Activated gamma-delta T cell treated with anti-CD3 and anti-CD28 coated beads, Interleukin-2, amount 50 U/mL, for 16 hours (primary cell): ENCODE measurements at places on chromosomes 5 and 9.

- DNase-seq, result no peak
Measured at GRCh38 chr9:68777070-68777763, 72.2 kb downstream of the PIP5K1B start.

DNA sequence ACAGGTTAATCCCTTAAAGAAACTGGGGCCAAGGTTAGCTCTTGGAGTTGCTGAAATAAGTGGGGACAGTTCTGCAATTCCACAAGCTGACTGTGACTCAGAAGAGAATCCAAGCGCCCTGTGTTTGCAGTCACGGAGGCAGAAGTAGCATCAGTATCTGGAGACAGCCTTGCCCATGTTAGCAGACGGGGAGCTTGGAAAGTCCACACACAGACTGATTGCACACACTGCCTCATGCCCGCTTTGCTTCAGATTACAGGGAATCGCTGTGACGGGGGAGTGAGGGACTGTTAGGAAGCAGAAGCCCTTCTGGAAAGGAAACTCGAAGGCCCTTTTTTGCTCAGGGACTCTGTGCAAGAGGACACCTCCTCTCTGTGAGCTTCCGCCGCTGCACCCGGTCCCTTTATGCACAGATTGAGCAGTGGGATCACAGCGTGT, 30.9 kb upstream of the PPP1R26 start:
- DNase-seq, result no peak

GRCh38 chr9:3842839-3843238, 317.0 kb upstream of the RFX3 start:
- no peak for DNase-seq

- no peak for DNase-seq
Measured at GRCh38 chr5:133773247-133774202, 161.2 kb upstream of the FSTL4 start.

DNA sequence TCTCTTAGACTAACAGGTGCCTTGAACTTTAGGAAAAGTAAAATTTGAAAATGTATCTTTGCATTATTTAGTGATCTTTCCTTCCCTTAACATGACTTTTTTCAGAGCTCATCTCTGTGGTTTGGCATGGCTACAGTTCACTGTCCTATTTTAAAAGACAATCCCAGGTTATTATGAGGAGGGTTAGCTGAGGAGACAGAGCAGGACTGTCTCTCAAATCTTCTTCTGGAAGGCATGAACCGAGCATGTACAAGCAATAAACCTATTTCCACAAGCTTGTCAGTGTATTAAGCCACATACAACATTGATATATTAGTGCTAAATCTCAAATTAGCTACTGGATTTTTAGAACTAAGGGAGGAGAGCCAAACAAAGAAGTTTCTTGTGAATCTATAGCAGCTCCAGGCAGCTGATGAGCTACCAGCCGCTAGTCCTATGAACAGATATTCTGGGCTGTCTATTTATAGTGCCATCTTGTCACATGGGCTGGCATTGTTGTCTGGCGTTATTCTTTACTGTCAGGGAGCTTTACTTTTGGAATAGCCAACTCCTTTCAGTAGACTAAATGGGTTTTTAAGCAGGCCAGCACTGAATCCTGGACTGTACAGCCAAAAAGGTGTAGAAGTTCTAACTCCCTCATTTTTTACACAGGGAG, 171.2 kb upstream of the ACTBL2 start:
- DNase-seq, result no peak

DNA sequence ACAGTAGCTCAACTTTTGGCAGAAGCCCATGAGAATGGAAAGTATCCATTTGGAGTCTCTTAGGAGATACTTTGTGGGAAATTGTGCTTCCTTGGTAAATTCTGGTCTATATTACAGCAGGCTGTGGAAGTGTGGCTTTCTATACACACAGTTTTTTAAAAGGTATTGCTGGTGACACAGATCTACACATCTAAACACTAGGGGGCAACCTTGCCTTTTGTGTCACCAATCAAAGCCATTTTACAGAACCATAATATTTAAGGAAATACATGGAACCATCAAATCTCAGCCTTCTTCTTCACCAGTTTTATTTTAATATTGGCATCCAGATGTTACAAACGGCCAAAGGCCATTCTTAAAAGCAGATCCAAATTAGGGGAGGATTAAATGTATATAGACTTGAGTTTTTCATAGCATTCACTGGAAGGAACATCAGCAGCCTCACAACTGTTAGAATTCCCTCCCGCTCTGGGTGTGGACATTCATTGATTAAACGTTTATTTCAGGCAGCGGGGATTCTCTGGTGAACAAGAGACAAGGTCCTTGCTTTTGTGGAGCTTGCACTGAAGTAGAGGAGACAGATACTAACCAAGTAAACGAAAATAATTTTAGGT, 132.4 kb upstream of the EPB41L4A start:
- no peak for DNase-seq

DNA sequence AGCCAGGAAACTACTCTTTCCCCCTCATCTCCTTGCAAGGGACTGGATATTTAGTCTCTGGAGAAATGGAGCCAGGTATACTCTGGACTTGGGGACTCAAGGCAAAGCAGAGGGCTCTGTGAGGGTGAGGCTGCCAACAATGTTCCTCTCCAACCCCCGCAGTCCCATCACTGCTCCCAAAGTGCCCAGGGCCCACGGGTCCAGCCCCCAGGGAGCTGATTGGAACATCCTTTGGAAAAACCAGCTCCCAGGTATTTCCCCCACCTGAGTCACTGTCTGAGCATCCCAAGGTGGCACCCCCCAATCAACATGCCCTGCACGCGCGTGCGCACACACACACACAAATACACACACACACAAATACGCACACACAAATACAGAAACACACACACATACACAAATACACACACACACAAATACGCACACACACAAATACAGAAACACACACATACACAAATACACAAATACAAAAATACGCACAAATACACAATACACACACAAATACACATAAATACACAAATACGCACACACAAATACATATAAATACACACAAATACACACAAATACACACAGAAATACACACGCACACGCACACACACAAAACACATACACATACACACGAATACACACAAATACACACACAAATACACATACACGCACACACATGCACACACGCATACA, 137.4 kb downstream of the DAB2IP start:
- DNase-seq, result no peak

DNA sequence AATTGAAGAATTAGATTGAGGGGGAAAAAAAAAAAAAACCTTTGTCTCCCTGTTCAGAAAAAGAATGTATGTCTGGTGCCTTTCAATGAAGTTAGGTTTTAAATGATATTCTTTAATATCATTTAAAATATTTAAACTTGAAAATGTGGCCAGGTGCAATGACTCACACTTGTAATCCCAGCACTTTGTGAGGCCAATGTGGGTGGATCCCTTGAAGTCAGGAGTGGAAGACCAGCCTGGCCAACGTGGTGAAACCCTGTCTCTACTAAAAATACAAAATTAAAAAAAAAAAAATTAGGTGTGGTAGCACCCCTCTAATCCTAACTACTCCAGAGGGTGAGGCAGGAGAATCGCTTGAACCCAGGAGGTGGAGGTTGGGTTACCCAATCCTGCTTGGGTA, 111.1 kb upstream of the RASA1 start:
- DNase-seq, result no peak

DNA sequence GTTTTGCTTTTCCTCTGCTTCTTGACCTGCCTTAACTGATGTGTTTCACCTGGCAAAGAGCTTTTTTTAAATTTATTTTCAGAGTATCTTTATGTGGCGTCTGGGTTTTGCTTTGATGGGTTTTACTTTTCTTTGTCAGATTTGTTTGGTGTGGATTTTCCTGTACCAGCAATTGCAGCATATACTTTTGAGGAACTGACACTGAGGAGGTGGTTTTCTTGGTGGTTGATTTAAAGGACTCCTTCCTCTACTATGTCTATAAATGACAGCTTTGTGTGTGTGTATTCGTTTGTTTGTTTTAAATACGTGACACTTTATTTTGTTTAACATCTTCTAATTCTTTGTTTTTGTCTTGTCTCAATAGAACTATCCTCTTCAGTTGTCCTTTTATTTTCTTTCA, 1071.9 kb upstream of the ARRDC3 start:
- no peak for DNase-seq

- no peak for DNase-seq
Measured at GRCh38 chr5:116736671-116737070, 162.0 kb upstream of the SEMA6A start.

DNA sequence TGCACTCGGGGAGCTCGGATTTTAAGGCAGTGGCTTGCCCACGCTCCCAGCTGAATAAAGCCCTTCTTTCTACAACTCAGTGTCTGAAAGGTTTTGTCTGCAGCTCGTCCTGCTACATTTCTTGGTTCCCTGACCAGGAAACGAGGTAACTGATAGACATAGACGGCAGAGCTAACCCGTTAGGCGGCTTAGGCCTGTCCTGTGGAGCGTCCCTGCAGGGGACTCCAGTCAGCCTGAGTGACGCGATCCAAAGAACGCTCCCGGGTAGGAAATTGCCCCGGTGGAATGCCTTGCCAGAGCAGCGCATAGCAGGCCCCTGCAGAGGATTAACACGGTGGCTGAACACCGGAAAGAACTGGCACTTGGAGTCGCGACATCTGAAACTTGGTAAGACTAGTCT, 1.8 kb upstream of the SELENOP start:
- DNase-seq, result no peak

- peak; percentile 7 for DNase-seq
Measured at GRCh38 chr5:59174248-59174844, 591.5 kb downstream of the RAB3C start.

DNA sequence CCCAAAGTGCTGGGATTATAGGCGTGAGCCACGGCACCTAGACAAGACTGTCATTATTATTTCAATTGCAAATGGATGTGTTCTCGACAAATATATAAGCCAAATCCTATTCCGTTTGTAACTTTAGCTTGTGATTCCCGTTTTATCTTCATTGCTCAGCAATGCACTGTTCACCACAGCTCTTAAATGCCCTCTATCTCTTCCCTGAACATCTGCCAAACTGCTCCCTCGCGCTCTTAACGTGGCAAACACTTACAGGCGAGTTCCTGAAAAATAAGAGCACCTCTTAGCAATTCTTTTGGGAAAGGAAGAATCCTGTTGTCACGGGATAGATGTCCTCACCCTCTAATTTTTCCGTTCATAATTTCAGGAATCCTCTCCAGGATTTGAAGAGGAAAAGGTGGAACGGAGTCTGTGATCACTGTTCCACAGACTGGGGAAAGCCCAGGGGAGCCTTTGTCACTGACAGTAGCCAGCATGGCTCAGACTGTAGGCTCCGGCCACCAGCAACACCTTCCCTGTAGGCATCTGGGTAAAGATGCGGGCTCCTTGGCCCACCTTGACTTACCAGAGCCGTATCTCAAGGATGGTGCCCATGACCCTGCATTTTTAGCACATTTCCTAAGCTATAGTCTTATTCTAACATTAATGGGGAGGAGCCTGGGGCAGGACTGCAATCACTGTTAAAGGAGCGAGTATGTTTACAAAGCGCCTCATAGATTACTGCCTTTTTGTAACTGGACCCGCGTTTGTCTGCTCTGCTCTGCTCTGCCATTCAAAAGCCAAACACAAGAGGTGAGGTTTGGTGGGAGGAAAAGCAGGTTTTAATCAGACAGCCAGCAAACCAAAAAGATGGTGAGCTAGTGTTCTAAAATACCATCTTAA, 20.2 kb upstream of the GNPDA1 start:
- DNase-seq, result no peak

- DNase-seq, result no peak
Measured at GRCh38 chr5:44390351-44390750, 1.1 kb upstream of the FGF10 start.

- DNase-seq, result peak; percentile 5
Measured at GRCh38 chr9:77011973-77012821, 7.3 kb upstream of the FOXB2 start.

- no peak for DNase-seq
Measured at GRCh38 chr5:40074826-40075225, 604.9 kb upstream of the PTGER4 start.

GRCh38 chr9:84379740-84380139, 39.2 kb upstream of the SLC28A3 start:
- DNase-seq, result no peak

GRCh38 chr5:82351754-82352145, 73.6 kb upstream of the RPS23 start:
- DNase-seq, result no peak

DNA sequence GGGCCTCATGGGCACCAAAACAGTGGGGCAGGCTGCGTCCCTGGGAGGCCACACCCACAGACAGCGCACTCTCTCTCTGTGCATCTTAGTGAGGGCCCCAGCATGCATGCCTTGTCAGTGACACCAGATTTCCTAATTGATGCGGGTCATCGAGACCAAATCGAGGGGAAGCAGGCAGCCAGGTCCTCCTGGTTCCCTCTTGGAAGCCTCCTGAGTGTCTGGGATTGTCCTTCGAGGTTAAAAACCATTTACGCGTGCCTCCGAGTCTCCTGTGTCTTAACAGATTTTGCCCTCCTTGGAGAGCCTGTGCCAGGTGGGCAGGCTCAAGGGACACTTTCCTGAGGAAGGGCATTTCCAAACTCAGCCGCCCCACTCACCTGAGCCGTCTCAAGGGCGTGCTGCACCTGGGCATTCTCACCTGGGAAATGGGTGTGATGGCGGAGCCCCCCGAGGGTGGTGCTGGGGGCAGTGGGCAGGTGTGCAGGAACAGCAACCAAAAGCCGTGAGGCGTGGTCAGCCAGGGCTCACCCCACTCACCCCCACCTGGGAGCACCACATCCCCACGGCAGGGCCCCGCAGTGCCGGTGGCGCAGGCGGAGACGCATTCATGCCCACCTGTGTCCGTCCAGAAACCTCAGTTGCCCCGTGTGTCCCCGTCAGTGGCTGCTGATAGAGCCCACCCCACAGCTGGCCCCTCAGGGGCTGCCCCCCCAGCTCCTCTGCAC, 2.7 kb downstream of the SLC6A19 start:
- no peak for DNase-seq
